ENCODE measurements at places on chromosomes 12 and 14.

DNA sequence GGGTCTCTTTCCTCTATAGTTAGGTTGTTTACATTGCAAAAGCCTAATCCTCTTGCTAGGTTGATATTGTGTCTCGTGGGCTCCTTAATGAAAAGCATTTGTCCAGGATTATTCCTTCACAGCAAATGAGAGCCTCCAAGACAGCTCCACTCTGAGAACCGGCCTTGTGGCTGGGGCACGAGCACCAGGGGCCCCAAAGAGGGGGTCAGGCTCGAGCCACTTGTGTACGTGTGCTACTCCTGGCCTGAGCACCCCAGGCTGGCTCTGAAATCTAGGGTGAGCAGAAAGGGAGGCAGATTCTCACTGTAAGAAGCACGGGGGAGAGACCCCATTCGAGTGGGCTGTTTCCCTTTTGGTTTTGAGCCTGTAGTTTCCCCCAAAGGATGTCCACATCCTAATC, 45.0 kb upstream of the FZD10 start:
- no peak for DNase-seq

DNA sequence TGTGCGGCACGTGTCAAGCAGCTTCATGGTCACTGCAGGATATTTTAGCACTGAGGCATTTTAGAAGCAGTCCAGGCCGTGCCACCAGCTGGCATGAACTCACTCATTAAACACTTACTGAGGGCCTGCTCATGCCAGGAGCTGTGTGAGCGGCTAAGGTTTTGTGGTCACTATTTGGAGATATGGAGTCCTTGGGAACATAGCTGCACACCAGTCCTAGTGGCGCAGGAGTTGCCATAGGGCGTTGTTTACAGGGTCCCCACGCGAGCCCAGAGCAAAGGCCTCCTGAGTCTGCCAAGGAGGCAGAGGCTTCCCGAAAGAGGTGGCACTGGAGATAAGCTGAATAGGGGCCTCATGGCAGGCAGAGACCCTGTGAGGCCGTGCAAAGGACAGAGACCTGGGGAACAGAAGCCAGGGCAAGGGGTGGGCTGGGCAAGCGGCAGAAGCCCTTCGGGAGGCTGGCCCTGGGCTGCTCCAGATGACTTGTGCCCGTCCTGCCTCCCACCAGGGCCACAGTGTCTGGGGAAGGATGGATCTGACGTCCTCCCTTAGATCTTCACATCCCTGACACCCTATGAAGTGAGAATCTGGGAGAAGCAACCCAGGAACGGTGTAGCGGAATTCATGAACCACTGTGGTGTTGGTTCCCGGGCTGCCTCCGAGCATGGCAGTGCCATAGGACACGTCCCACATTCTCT, 38.9 kb downstream of the SFSWAP start:
- DNase-seq, result no peak

- no peak for DNase-seq
Measured at GRCh38 chr14:50812856-50813543, 18.0 kb downstream of the NIN start.

- DNase-seq, result no peak
Measured at GRCh38 chr12:131091976-131092691, 138.4 kb downstream of the ADGRD1 start.

DNA sequence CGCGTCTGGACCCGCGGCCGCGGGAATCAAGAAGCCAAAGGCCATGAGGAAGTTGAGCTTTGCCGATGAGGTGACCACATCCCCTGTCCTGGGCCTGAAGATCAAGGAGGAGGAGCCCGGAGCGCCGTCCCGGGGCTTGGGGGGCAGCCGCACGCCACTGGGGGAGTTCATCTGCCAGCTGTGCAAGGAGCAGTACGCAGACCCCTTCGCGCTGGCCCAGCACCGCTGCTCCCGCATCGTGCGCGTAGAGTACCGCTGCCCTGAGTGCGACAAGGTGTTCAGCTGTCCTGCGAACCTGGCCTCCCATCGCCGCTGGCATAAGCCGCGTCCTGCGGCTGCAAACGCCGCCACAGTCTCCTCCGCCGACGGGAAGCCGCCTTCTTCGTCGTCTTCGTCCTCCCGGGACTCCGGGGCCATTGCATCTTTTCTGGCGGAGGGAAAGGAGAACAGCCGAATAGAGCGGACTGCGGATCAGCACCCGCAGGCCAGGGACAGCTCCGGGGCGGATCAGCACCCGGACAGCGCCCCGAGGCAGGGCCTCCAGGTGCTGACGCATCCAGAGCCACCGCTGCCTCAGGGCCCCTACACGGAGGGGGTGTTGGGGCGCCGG, 1.0 kb downstream of the INSM2 start:
- peak; percentile 33 for DNase-seq

DNA sequence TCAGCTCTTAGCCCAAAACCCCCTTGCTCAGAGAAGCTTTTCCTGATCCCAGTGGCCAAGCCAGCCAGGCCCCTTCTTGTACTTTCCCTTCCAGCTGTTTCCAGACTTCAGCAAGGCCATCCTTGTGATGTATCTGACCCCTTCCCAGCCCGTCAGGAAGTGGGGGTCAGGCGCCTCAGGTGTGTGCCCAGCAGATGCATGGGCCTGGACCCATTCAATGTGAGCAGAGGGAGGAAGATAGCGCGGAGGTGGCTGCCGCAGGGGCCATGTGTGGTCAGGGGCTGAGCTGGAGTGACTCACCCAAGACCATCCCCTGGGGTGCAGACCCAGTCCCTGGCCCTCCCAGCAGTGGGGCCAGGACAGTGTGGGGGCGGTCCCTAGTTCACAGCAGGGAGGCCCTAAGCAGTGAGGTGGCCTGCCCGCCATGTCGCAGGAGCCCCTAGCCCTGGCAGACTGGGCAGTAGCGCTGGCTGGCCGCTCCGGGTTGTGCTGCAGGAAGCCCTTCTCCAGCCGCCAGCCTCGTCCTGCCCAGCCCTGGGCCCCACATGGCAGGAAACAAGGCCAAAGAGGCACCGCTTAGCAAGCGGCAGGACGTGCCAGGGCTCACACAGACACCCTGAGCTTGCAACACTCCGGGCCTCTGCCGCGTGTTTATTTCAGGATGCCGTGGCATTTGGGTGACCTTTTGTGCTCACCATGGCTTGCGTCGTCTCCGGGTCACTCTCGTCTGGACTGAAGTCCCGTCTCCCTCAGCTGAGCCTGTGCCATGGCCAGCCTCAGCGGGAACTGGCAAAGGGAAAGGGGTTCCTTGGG, 12.0 kb downstream of the ADSS1 start:
- no peak for DNase-seq

DNA sequence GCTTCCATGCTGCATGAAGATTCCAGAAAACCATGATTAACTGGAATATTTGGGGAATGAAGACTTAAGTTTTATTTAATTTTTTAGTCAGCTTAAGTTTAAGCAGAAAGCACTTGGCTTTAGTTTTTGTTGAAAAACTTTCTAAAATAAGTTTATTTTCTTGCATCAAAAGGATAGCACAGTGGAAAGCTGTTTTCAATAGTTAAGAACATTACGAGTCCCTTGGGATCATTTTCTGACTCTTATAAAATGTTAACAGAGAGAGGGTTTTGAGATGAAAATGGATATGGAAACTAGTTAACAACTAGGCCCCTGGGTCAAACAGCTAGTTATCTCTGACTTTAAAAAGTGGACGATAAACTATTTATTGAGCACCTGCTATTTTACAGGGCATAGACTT, 181.9 kb upstream of the SLC38A2 start:
- no peak for DNase-seq

GRCh38 chr14:85390236-85390635, 139.7 kb upstream of the FLRT2 start:
- no peak for DNase-seq

DNA sequence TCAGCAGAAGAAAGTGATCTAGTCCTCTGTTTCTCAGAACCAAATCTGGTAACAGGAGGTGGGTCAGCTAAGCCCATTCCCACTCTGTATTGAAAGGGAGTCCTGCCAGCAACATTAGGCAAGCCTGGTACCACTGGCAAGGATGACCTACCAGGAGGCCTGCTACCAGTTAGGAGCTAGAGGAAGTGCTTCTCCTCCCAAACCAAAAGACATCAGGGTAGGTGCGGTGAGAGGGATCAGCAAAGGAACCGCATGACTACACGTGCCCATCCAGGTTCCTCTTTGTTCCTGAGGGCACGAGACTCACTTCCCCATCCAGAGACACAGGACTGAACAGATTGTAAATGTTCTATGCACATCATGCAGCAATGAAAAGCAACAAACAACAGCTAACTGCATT, 2.8 kb downstream of the KLRC4 start:
- DNase-seq, result no peak

- DNase-seq, result no peak
Measured at GRCh38 chr14:25056688-25057078, 6.7 kb upstream of the STXBP6 start.

DNA sequence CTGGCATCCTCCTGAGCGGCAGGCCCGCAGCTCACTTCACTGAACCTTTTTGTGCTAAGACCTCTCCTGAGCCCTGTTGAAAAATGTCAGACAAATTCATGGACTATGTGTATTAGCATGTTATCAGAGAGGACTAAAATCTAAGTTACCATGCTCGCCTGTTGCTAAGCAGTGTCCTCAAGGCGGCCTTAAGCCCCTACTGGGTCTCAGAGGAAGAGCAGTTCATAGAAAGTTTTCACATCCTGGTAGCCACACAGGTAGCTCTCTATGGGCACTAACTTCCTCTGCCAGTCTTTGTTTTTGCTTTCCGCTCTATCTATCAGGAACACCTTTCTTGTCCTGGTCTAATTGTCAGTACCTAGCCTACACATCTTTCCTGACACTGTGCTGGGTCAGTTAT, 306.6 kb upstream of the MIS18BP1 start:
- no peak for DNase-seq

GRCh38 chr12:19778172-19778571, 338.9 kb downstream of the AEBP2 start:
- no peak for DNase-seq

- DNase-seq, result no peak
Measured at GRCh38 chr12:26851031-26851809, 18.2 kb upstream of the ITPR2 start.

DNA sequence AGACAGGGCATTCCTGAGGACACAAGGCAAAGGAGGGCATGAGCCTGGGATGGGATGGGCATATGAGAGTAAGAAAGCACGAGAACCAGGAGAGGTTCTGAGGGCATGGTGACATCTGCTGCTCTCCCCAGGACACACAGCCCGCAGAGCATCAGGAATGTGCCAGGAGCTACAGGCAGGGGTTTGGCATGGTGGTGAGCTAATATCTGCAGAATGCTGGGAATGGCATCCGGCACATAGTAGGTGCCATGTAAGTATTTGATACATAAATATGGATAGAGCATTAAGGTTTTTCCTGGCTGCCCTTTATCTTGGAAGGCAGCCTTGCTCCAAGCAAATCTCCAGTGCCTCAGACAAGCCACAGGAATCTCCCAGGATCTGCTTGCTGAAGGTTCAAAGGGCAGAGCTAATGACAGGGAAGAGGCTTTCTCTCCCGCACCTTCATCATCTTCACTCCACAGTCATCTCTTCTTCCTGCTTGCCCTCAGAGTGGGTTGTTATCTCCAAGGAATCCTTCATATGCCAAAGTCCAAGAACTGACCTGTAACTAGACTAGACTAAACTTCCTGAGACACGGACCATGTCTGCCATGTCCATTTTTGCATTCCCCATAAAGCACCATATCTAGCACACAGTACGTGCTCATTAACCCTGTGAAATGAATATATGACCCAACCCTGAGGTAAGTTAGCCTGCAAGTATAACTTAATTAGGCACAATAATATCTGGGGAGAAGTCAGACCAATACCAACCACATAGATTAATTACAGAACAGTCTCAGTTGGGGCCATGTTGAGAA, 62.0 kb upstream of the SCN8A start:
- no peak for DNase-seq

DNA sequence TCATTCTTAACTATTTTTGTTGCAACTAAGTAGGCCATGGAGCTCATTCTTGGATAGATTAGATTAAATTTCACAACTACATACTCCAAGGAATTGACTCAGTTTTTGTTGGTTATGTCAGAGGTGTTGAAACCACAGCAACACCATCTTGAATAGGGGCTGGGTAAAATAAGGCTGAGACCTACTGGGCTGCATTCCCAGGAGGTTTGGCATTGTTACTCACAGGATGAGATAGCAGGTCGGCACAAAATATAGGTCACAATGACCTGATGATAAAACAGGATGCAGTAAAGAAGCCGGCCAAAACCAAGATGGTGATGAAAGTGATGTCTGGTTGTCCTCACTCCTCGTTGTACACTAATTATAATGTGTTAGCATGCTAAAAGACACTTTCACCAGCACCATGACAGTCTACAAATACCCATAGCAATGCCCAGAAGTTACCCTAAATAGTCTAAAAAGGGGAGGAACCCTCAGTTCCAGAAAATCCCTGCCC, 20.9 kb downstream of the DMAC2L start:
- DNase-seq, result no peak

DNA sequence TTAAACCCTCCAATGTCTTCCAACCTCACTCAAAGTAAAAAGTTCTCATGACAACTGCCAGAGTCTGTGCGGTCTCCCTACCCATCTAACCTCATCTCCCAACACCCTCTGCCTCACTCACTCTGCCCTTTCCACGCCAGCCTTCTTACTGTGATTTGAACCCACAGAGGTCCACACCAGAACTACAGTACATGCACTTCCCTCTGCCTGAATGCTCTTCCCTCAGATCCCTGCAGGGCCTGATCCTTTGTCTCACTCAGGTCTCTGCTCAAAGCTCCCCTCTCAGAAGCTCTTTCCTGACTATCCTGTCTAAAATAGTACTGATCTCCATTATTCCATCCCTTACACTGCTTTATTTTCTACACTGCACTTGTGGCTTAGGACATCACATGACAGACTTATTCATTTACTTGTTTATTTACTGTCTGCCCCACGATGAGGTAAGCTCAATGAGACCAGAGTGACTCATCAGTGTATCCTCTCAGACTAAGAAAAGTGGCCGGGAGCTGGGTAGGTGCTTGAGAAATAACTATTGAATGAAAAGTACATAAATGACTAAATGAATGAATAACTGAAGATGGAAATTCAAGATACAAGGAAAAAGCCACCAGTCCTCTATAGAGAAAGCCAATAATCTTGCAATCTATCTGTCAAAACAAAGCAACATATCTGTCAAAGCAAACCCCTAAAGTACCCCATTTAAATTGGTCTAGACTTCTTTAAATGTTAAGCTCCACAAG, 17.1 kb downstream of the POMT2 start:
- DNase-seq, result peak; percentile 39

DNA sequence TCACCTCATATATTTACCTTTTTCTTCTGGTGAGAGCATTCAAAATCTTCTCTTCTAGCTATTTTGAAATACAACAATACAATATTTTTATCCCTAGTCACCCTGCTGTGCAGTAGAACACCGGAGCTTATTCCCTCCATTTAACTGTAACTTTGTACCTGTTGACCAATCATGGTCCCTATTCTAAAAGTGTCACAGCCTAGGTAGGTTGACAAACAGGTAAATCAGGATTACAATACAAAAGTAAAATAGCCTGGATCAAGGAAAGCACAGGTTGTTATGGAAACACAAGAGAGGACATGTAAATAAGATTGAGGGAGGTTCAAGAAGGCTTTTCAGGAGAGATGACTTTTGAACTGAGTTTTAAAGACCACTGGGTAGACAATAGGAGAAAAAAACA, 670.9 kb downstream of the DIO2 start:
- no peak for DNase-seq

DNA sequence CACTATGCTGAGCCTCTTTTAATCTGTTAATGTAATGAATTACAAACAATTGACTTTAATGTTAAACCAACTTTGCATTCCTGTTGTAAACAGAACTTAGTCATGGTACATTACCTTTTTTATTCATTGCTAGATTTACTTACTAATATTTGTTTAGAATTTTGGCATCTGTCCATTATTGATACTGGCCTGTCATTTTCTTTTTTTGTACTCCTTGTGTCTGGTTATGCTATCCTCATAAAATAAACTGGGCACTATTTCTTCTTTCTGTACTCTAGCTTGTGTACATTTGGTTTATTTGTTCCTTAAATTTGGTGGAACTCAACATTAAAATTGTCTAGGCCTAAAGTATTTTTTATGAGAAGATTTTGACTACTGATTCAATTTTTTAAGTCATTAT, 32.1 kb downstream of the SPATA7 start:
- no peak for DNase-seq

Measured in CD4-positive, alpha-beta T cell treated with Interleukin-4 for 4 hours (primary cell).